Endothelial cell of coronary artery (primary cell): ENCODE measurements at places on chromosomes 3 and 15. TPM values are rescaled to one million over a fixed set of nuclear protein-coding genes. Genes with fewer than 3 reads are reported as not detected.

EPHB3 gene
- under 0.01 TPM in 1 of 2 replicates, not detected in the other for total RNA-seq

PCLAF gene
- 8.1 and 13.5 TPM in 2 replicates for total RNA-seq

CLRN1 gene
- total RNA-seq: not detected in 2 replicates

SLC22A14 gene
- total RNA-seq: 0.09 TPM in 2 replicates

CDHR4 gene
- total RNA-seq: not detected in 2 replicates

PDE12 gene
- 13.8 and 17.4 TPM in 2 replicates for total RNA-seq

RTP3 gene
- not detected in 2 replicates for total RNA-seq

PRR20G gene
- total RNA-seq: not detected in 2 replicates
